ENCODE measurements at places on chromosomes 7 and 10.

DNA sequence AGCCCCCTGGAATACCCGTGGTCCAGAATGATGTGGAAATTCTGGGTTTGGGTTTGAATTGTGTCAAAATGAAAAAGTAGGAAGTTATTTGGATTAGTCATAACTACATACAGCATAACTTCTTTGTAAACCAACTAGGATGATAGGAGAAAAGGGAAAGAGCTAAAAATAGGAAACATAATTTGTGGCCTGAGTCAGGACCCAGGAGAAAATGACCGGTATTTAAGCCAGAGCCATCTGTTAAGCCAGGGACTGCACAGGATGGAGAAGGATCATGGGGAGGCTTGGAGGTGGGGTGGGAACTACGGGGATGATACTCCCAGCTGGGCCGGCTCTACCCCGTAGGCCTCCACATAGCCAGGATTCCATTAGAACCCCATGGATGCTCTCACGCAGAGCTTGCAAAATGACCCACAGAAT lies 98.6 kb downstream of the MYOF start:
- no peak for DNase-seq

- DNase-seq, result no peak
Observed at GRCh38 chr7:3695602-3696001, 394.6 kb downstream of the SDK1 start.

GRCh38 chr7:23468526-23469149 lies 1.7 kb downstream of the IGF2BP3 start:
- no peak for DNase-seq

GRCh38 chr10:33819206-33819605 lies 484.7 kb upstream of the NRP1 start:
- no peak for DNase-seq

GRCh38 chr10:72034040-72034499 lies 54.3 kb downstream of the SPOCK2 start:
- no peak for DNase-seq

DNA sequence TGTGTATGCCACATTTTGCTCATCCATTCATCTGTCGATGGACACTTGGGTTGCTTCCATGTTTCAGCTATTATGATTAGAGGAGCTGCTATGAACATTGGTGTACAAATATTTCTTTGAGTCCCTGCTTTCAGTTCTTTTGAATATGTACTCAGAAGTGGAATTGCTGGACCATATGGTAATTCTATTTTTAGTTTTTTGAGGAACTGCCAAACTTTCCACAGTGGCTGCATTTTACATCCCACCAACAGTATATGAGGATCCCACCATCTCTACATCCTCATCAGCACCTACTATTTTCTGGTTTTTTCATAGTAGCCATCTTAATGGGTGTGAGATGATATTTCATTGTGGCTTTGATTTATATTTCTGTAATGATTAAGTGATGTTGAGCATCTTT lies 44.7 kb upstream of the ZMIZ2 start:
- no peak for DNase-seq

DNA sequence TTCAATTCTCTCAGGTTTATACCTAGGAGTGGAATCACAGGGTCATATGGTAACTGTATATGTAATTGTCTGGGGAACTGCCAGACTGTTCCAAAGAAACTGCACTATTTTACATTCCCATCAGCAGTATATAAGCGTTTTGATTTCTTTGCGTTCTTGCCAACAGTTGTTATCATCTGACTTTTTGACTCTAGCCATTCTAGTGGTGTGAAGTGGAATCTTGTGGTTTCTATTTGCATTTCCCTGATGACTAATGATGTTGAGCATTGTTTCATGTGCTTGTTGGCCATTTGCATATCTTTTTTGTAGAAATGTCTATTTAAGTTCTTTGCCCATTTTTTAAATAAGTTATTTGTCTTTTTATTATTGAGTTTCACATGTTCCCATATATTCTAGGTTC lies 44.3 kb upstream of the ZC3HAV1 start:
- DNase-seq, result no peak

GRCh38 chr10:70956029-70956759 lies 67.8 kb upstream of the PCBD1 start:
- DNase-seq, result no peak

- DNase-seq, result no peak
Observed at GRCh38 chr10:52145636-52146035, 168.4 kb upstream of the DKK1 start.

- no peak for DNase-seq
Observed at GRCh38 chr7:1382553-1383397, 76.5 kb downstream of the MICALL2 start.

GRCh38 chr10:130776724-130777123 lies 534.8 kb downstream of the TCERG1L start:
- no peak for DNase-seq

- no peak for DNase-seq
Observed at GRCh38 chr10:78955206-78955605, 113.6 kb upstream of the ZMIZ1 start.

- DNase-seq, result no peak
Observed at GRCh38 chr10:44968500-44969400, 9.1 kb downstream of the RASSF4 start.
